Kidney (tissue), 22 donors: ENCODE measurements at places on chromosomes 1 and 21. TPM values are rescaled to one million over a fixed set of nuclear protein-coding genes. Genes with fewer than 3 reads are reported as not detected.

DNA sequence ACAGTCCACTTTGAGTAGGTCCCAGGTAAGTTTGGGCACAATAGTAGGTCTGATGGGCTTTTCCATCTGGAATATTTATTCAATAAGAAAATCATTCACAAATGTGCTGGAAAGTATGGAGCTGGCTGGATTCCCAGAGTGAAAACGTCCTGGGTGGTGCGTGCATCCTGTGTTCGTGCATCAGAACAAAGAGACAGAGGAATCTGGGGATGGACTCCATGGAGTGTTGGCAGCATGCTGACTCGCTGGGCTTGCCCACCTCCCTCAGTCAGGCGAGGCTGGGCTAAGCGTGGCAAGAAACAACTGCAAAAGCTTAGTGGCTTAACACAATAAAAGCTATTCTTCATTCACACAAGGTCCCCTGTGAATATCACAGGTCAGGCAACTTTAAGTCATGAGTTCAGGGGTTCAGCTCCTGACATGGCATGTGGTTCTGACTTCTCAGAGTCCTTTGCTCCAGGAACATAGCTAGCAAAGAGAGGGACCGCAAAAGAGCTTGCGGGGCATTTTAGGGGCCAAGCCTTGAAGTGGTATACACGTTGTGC is 151.6 kb upstream of the ZNF644 start:
- no peak for DNase-seq
- H3K4me3 ChIP-seq, result no peak overlapping the region
- H3K4me1 ChIP-seq, result no peaks in the 10 kb centered on the region
- H3K36me3 ChIP-seq, result no peaks in the 10 kb centered on the region
- no peak overlapping the region for H3K27ac ChIP-seq

DNA sequence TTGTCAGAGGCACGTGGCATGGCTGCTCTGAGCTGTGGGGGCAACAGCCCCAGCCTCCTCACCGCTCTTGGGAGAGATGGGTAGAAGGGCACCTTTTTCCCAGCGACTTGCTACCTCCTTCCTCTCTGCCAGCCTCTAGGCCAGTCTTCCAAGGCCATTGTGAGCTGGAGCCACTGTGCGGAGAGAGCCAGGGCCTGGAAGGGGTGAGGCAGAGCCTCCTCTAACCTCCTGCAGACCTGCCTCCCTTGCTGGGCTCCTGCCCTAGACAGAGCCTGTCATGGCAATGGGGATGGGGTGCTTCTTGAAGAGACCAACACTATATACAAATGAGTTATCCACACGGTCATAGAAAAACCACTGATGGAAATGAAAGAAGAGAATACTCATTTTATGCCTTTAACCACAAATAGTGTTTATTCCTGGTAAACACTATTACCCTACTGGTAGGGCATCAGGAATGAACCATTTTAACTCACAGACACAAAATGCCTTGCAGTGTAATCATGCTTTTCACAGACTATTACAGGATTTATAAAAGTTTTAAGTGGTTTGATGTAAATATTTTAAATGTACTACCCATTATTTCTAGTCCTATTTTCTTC is 5.0 kb upstream of the IGFN1 start:
- H3K36me3 ChIP-seq, result no peaks in the 10 kb centered on the region
- H3K4me1 ChIP-seq, result no peaks in the 10 kb centered on the region
- H3K27me3 ChIP-seq, result no peaks in the 10 kb centered on the region
- H3K27ac ChIP-seq, result no peak overlapping the region
- H3K4me3 ChIP-seq, result no peak overlapping the region

DNA sequence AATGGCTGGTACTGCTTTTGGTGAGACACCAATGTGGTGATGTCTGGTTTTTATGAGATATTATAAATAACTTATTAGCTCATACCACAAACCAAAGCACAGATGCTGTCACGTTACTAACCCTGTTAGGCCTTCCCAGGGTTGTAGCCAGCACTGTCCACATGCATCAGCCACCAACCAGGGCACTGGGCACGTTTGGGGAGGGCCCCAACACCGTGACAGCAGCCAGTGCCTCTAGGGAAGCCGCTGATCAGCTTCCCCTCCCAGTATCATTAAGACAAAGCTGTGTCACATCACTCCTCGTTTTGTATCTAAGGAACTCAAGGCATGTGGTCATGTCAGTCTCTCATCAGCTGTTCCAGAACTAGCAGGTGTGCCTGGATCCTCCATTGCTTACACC is 13.9 kb downstream of the URB1 start:
- no peaks in the 10 kb centered on the region for H3K4me1 ChIP-seq
- H3K27me3 ChIP-seq, result no peaks in the 10 kb centered on the region
- H3K36me3 ChIP-seq, result peaks cover 38% of the 10 kb centered on the region

GRCh38 chr1:237045278-237046016 is 3.5 kb downstream of the RYR2 start:
- no peak for DNase-seq
- peaks cover 9% of the 10 kb centered on the region for H3K4me1 ChIP-seq
- no peaks in the 10 kb centered on the region for H3K36me3 ChIP-seq
- no peak overlapping the region for H3K4me3 ChIP-seq

DNA sequence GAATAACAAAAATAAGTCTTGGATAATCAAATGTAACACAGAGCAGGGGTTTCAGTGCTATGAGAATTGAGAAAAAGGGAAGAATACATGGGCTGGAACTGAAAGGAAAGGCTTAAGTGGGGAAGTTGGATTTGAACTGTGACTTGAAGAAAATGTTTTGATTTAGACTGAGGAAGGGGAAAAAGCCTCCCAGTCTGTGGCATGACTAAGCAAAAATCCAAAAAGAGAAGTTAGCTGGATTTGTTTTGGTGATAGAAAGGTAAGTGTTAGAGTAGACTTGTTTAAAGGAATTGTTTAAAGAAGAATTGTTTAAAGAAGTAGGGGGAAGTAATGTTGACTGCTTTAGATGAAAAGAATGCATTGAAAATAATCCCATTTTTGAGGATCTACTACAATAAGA is 46.0 kb downstream of the KCNK2 start:
- H3K36me3 ChIP-seq, result no peaks in the 10 kb centered on the region
- H3K27me3 ChIP-seq, result no peaks in the 10 kb centered on the region
- no peaks in the 10 kb centered on the region for H3K4me1 ChIP-seq
- no peak for DNase-seq
- H3K27ac ChIP-seq, result no peak overlapping the region
- H3K4me3 ChIP-seq, result no peak overlapping the region

DNA sequence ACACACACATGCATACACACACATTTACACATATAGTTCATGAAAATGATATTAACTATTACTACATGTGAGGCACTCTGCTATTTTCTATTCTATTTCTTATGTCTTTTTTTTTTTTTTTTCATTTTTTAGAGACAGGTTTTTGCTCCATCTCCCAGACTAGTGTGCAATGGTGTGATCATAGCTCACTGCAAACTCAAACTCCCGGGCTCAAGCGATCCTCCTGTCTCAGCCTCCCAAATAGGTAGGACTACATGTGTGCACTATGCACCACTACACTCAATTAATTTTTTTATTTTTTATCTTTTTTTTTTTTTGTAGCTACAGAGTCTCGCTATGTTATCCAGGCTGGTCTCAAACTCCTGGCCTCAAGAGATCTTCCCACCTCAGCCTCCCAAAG is 48.8 kb upstream of the RAB4A start:
- no peaks in the 10 kb centered on the region for H3K27me3 ChIP-seq
- H3K4me1 ChIP-seq, result peaks cover 5% of the 10 kb centered on the region
- no peak overlapping the region for H3K27ac ChIP-seq
- no peaks in the 10 kb centered on the region for H3K36me3 ChIP-seq
- DNase-seq, result no peak

- no peaks in the 10 kb centered on the region for H3K36me3 ChIP-seq
- no peak for DNase-seq
- no peak overlapping the region for H3K27ac ChIP-seq
- H3K4me1 ChIP-seq, result no peaks in the 10 kb centered on the region
- H3K4me3 ChIP-seq, result no peak overlapping the region
Measured at GRCh38 chr1:215484171-215484939, 82.7 kb upstream of the KCTD3 start.

- no peak overlapping the region for H3K4me3 ChIP-seq
- no peak for DNase-seq
- H3K36me3 ChIP-seq, result peaks cover 38% of the 10 kb centered on the region
- H3K4me1 ChIP-seq, result no peaks in the 10 kb centered on the region
- no peaks in the 10 kb centered on the region for H3K27me3 ChIP-seq
Measured at GRCh38 chr1:180026556-180026955, 71.9 kb downstream of the CEP350 start.

DCDC2B gene
- total RNA-seq, result not detected

KCNJ10 gene
- 4.9 TPM for total RNA-seq

TSPAN2 gene
- total RNA-seq, result 9.9 TPM

AKR7A3 gene
- total RNA-seq, result 6.2 TPM

SPRR2A gene
- 0.60 TPM for total RNA-seq

SMAP2 gene
- 61.3 TPM for total RNA-seq

TMCO4 gene
- total RNA-seq, result 36.5 TPM

PLXNA2 gene
- total RNA-seq, result 27.9 TPM

ILF2 gene
- total RNA-seq, result 110 TPM

TBX19 gene
- 2.0 TPM for total RNA-seq

KHDRBS1 gene
- total RNA-seq, result 121 TPM
